ENCODE measurements at places on chromosomes 3 and 15. TPM values are rescaled to one million over a fixed set of nuclear protein-coding genes. Genes with fewer than 3 reads are reported as not detected.
A peak's percentile ranks its signal among the peaks of the same experiment; 100 is the strongest.

Gene CCDC12
- total RNA-seq: 29.8 TPM

Gene FBXO40
- not detected for total RNA-seq

DNA sequence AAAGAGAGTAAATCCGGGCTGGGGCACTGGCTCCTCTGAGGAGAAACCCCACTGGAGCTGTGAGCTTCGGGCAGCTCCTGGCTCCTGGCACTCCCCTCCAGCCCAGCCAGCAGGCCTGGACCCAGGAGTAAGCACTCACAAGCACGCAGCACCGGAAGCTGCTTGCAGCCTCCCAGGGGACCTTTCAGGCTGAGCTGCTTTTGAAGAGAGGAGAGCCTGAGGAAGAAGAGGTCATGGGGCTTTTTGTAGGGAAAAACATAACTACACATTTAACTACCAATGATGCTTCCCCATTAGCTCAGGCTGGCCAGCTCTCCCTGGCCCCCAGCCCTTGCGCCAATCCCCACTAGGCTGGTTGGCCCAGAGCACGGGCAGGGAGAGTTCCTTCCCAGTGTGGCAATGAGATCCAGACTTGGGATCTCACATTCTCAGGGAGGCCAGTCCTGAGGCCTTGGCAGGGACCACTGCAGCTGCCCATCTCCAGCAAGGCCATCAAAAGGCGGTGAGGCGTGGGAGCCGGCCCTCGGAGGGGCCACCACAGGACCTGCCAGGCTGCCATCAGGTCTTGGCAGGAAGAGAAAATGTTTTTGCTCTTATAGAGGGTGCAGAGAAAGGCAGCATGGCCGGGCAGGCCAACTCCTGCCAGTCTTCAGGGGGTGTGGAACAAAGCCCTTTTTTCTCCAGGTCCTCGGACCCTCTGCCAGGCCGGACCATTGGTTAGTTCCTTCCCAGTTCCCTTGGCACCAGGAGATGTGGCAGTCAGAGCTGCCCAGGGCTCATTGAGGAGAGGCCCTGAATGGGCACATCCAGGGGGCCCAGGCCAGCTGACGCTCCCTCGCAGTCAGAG lies 41.5 kb upstream of the MFGE8 start:
- no peaks in the 10 kb centered on the region for H3K36me3 ChIP-seq
- peaks cover 7% of the 10 kb centered on the region for H3K4me1 ChIP-seq
- peak; percentile 28 for DNase-seq
- no peaks in the 10 kb centered on the region for H3K27me3 ChIP-seq
- H3K4me3 ChIP-seq: peak overlapping the region; percentile 27

DNA sequence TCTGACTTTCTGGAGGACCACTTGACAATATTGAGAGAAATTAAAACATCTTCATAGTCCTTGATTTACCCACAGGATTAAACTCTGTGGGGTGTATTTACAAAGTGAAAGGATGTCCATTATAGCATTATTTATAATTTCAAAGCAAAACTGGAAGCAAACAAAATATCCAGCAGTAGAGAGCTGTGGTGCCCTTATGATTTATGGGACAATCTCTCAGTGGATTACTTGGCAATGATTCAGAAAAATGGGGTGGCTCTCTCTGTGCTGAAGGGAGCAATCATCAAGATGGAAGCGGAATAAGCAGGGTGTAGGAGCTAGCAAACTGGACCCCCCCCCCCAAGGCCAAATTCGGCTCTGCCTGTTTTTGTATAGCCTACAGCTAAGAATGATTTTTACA lies 9.0 kb downstream of the PPCDC start:
- H3K27ac ChIP-seq: no peak overlapping the region
- no peaks in the 10 kb centered on the region for H3K27me3 ChIP-seq
- no peak for DNase-seq
- no peak overlapping the region for H3K4me3 ChIP-seq
- H3K4me1 ChIP-seq: peaks cover 11% of the 10 kb centered on the region

Gene CACNA1D
- 0.68 TPM for total RNA-seq

- DNase-seq: no peak
- no peaks in the 10 kb centered on the region for H3K4me1 ChIP-seq
- no peaks in the 10 kb centered on the region for H3K36me3 ChIP-seq
Measured at GRCh38 chr3:152497457-152497856, 228.7 kb downstream of the MBNL1 start.

Gene SOX2
- total RNA-seq: 0.35 TPM

GRCh38 chr3:28124882-28125281 lies 116.5 kb upstream of the CMC1 start:
- no peaks in the 10 kb centered on the region for H3K36me3 ChIP-seq
- H3K4me3 ChIP-seq: no peak overlapping the region
- H3K4me1 ChIP-seq: peaks cover 25% of the 10 kb centered on the region
- H3K27ac ChIP-seq: no peak overlapping the region
- no peaks in the 10 kb centered on the region for H3K27me3 ChIP-seq
- DNase-seq: no peak

GRCh38 chr3:178318941-178319816 lies 217.1 kb upstream of the KCNMB2 start:
- H3K27ac ChIP-seq: no peak overlapping the region
- no peaks in the 10 kb centered on the region for H3K36me3 ChIP-seq
- no peak for DNase-seq
- H3K4me3 ChIP-seq: no peak overlapping the region
- H3K4me1 ChIP-seq: peaks cover 10% of the 10 kb centered on the region

Gene SPESP1
- 2.7 TPM for total RNA-seq

Gene SLC38A3
- total RNA-seq: 0.28 TPM

Measured in thoracic aorta (tissue), 2 donors.